ENCODE measurements at places on chromosomes 16 and 17. TPM values are rescaled to one million over a fixed set of nuclear protein-coding genes. Genes with fewer than 3 reads are reported as not detected.

Gene GJC1
- polyA plus RNA-seq, result 2.1 TPM

Gene HAP1
- polyA plus RNA-seq, result 4.0 TPM

GRCh38 chr16:56450275-56450985 lies 702 bp downstream of the NUDT21 start:
- DNase-seq, result peak; percentile 36

DNA sequence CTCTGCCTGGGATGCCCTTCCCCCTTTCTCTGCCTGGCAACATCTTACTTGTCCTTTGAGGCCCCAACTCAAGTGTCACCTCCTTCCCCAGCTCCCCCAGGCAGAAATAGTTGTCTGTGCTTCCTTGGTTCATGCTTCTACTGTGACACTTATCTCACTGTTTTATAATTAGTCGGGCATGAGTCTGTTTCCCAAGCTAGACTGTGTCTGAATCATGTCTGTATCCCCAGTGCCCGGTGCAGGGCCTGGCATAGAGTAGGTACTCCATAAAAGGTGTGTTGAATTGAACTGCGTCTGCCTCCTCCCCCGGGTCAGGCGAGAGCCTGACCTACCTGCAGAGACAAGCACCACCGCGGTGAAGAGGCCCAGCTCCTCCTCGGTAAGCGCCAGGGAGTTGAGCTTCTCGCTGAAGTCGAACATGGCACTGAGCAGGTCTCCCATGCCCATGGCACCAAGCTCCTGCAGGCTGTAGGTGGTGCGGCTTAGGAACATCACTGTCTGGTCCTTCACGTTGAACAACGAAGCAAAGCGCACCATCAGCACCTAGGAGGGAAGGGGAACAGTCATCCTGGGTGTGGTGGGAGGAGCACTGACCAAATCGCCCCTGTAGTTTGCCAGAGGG lies 6.7 kb downstream of the NR1D1 start:
- DNase-seq, result no peak

DNA sequence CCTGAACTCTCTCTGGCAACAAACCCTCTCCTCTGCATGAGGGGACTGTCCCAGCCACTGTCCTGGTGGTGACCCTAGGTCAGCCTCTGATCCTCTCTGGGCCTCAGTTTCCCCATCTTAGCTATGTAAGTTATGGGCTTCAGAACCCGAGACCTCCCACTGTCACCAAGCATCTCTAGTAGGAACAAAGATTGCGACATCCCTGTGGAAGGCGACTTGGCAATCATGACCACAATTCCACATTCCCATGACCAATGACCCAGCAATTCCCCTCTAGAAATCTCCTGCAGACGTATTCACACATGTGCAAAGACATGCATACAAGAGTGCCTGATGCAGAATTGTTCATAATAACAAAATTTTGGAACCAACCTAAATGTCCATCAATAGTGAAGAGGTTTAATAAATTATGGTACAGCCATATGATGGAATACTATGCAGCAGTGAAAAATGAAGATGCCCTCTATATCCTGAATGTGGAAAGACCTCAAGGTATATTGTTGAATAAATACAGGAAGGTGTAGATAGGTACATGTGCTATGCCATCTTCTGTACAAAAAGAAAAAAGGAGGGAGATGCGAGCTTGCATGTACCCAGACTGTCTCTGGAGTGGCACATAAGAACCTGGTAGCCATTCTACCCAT lies 21.2 kb downstream of the CNGB1 start:
- no peak for DNase-seq

GRCh38 chr17:8947201-8947600 lies 18.3 kb downstream of the PIK3R5 start:
- no peak for DNase-seq

DNA sequence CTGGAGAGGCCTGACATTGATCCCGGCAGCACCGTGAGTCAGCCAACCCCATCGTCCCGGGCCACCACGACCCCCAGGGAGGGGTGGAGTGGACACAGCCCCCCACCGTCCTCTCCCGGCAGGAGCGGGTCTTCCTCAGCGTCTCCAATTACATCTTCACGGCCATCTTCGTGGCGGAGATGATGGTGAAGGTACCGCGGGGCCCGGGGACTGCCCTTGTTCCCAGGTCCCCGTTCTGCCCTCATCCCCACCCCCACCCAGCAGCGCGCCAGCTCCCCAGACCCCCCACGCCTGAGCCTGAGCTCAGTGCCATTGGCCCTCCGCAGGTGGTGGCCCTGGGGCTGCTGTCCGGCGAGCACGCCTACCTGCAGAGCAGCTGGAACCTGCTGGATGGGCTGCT lies 14.6 kb downstream of the TPSG1 start:
- DNase-seq, result no peak

DNA sequence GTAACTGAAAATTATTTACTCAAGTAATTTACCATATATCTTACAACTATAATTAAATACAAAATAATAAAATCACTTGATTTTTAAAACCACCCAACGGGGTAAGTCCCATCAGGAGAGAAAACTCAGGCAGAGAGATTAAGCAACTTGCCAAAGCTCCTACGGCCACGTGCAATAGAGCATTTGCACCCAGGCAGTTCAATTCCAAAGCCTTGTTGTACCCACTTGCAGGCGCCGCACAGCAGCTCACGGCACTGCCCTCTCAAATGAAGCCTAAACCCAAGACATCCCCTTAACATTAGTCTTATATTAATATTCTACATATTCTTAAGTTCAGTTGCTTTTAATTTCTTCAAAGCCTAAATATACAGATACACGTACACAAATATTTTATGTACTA lies 75.7 kb downstream of the SPAG9 start:
- no peak for DNase-seq

DNA sequence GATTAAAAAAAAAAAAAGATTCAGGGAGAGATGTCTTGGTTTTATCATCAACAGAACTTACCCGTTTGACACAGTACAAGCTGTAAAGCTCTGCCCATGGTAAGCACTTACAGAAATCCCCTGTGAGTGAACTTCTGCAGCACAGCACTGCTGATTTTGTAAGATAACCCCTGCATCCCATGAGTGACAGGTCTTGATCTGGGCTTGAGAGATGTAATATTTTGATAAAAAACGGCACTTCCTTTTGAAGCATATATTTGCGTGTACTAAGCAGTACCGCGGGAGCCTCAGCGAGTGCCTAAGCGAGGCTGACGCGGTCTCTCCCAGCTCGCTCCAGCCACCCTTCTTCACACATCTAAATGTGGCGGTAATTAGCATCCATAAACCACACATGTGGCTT lies 50.5 kb downstream of the IKZF3 start:
- DNase-seq, result peak; percentile 38
